ENCODE measurements at places on chromosomes 12 and 14.

- no peak for DNase-seq
Observed at GRCh38 chr14:50039734-50040400, 76.5 kb downstream of the VCPKMT start.

DNA sequence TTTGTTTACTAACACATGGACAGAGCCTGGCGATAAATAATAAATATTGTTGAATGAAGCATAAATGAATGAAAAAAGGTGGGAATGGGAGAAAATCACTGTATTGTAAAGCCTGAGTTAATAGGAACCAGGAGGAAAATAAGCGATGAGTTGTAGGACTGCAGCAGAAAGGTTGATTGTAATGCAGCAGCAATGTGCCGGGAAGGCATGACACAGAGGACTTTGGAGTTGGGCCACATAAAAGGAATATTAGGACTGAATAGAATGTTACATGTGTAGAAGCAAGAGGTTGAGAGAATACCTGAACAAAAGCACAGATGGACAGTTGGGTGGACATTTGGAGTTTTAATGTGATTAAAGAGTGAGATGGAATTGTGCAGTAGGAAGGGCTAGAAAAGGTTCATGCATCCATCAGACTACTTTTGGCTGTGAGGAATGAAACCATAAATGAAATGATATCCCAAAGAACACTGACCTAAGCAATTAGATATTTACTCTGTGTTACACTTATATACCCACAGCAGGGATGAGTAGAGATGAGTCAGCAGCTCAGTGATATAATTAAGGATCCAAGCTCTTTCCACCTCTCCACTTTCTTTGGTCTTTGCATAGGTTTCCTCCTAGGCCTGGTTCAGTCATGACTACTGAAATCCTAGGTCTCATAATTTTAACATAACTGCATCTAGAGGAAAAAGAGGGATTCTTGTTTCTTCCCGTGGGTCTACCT lies 55.4 kb downstream of the CCER1 start:
- no peak for DNase-seq

GRCh38 chr14:29089849-29090248 lies 323.3 kb downstream of the FOXG1 start:
- no peak for DNase-seq

DNA sequence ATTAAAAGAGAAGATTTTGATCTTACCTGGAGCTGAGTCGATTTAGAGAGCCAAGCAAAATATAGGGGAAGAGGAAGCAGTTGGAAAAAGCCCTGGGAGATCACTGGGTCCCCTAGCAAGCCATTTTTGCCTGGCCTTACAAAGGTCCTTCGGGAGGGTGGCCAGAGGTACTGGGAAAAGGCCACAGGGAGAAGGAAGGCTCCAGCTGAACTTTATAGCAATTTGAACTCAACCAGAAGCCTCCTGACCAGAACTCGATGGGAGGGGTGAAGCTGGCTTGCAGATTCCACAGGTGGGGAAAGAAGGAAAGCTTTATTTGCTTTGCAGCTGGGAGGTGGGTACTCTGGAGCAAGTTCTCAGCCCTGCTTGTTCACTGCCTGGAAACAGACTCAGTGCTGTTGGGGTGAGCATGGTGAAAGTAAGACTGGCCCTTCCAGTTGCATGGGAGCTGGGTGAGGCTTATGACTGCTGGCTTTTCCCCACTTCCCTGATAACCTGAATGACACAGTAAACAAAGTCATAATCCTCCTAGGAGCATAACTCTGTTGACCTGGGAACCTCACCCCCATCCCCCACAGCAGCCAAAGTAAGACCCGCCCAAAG lies 855.8 kb downstream of the FSCB start:
- DNase-seq, result no peak

- no peak for DNase-seq
Observed at GRCh38 chr14:97791072-97791471, 993.9 kb downstream of the VRK1 start.

DNA sequence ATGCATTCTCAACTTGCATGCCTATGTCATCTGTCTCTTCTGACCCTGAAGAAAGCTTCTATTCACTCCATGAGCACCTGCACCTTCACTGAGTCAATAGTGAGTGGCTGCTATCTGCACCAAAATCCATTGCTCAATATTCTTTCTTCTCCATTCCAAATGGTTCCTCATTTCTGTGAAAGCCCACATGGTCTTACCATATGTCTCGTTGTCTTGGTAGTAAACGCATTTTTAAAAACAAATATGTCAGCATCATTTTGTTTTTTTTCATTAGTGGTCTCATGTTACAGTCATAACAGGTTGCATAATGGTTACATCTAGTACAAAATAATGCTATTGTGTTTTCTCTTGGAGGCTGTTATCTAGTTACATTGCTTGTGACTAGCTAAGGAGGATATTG lies 106.9 kb upstream of the CPM start:
- DNase-seq, result no peak

GRCh38 chr14:37048666-37049071 lies 123.7 kb downstream of the SLC25A21 start:
- no peak for DNase-seq

- DNase-seq, result no peak
Observed at GRCh38 chr12:85872497-85873091, 1.5 kb upstream of the NTS start.

DNA sequence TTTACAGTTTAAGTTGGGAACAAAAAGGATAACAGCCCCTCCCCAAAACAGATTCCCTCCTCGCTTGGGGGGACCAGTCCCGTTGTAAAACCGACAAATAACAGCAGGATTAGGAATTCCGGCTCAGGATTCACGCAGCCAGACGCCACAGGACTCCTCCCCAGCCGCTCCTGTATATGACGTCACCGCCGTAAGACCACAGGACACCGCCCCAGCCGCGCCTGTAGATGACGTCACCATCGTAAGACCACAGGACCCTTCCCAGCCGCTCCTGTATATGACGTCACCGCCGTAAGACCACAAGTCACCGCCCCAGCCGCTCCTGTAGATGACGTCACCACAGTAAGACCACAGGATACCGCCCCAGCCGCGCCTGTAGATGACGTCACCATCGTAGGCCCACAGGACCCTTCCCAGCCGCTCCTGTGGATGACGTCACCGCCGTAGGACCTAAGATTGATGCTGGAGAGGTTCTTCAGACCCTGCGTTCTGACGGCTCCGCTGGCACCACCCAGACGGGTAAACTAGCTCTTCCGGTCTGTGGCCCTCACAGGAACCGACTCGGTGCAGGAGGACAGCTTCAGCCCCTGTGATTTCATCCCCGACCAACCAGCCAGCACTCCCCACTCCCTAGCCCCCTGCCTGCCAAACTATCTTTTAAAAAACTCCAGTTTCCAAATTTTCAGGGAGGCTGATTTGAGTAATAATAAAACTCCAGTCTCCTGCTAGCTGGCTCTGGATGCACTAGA lies 43.9 kb upstream of the FBRSL1 start:
- no peak for DNase-seq

GRCh38 chr14:35368583-35369392 lies 35.8 kb downstream of the NFKBIA start:
- no peak for DNase-seq

DNA sequence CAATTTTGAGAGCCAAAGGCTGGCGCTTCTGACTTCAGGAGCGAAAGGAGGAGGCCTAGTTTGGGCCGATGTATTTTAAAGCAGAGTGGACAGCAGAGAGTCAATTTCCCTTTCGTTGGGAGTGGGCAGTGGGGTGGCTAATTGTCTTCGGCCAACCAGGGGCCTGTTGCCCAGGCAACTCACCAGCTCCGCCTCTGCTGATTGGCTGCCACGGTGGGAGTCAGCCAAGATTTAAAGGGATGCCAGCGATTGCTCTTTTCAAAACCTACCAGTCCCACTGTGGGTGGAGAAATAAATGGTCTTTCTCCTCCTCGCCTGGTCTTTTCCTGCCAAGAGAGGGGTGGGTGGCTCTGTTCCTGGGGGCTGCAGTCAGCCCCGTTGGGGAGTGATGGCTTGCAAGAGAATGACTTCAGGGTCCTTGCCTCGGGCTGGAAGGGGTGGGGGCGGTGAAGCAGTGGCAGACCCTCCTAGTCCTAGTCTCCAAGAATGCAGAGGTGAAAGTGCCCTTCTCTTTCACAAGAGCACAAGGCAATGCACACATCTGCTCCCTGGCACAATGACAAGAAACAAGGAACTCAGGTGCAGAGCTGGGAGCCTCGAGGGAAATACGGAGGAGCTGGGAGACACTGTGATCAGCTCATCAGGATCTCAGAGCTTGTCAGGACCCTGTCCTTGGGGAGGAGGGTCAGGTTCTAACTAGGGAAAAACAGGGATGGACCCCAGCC lies 37.7 kb downstream of the RASAL1 start:
- DNase-seq, result no peak

DNA sequence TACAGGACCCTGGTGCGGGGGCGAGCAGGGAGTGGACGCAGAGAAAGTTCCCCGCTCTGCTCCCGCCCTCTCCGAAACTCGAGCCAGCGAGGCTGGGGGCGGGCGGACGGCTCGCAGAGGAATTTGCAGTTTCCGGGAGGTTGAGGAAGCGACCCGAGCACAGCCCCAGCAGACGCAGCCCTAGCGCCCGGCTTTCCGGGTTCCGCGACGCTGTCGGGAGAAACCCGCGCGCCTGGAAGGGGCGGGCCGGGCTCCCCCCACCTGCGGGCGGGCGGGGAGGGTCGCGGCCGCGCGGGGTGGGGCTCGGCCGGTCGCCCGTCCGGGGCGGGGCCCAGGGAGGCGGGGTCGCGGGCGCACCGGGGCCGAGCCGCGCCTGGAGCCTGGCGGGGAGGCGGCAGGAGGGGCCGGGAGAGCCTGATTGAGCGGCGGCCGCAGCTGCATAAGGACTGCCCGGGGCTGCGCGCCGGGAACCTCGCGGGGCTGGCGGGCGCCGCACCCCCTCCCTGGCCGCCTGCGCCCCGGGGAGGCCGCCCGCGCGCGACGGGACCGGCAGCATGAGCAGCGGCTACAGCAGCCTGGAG lies at the start of gene RASSF3:
TSS of gene RASSF3 (plus strand) at position 417 of the 581 bp plus-strand sequence. CDS start at position 555, 138 bp downstream.
- no peak for DNase-seq

GRCh38 chr14:69932391-69932790 lies 53.2 kb downstream of the SMOC1 start:
- DNase-seq, result no peak

DNA sequence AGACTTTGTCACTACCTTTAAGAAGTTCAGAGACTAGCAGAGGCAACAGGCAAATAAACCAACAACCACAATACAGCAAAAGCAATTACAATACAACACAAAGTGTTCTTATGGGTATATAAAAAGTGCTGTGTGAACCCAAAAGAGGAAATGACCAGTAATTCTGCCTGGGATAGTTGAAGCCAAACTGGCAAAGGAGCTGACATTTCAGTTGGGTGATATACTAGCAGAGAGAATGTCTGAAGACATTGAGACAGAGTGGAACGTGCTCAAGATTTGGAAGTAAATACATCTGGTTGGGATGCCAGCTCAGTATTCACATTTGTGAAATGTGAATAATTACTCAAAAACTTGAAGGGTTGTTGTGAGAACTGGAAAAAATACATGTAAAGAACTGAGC lies 80.6 kb upstream of the GTF2A1 start:
- no peak for DNase-seq

- DNase-seq, result no peak
Observed at GRCh38 chr12:113934060-113934814, 31.9 kb downstream of the RBM19 start.

- no peak for DNase-seq
Observed at GRCh38 chr14:64937171-64937820, 5.2 kb downstream of the GPX2 start.

DNA sequence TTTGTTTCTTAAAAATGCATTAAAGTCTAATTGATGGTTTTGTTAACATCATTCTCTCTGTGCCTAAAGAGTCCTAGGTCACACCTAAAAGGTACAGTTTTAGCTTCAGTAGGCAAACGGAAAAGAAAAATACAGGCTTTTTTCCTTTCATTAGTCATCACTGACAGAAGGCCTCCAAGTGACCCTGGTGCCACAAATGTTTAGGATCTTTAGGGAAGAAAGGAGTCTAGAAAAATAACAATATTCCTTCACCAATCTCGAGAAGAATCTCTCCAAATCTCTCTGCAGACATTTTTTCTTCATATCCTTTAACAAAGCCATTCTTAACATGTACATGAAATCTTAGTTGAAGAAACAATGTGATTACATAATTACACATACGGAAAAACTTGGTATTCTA lies 2.0 kb downstream of the DENND5B start:
- no peak for DNase-seq

GRCh38 chr14:54332490-54332889 lies 64.3 kb upstream of the CDKN3 start:
- DNase-seq, result no peak

GRCh38 chr12:61860451-61860850 lies 399.8 kb upstream of the USP15 start:
- DNase-seq, result no peak

- no peak for DNase-seq
Observed at GRCh38 chr12:124551268-124552144, 15.9 kb downstream of the NCOR2 start.

DNA sequence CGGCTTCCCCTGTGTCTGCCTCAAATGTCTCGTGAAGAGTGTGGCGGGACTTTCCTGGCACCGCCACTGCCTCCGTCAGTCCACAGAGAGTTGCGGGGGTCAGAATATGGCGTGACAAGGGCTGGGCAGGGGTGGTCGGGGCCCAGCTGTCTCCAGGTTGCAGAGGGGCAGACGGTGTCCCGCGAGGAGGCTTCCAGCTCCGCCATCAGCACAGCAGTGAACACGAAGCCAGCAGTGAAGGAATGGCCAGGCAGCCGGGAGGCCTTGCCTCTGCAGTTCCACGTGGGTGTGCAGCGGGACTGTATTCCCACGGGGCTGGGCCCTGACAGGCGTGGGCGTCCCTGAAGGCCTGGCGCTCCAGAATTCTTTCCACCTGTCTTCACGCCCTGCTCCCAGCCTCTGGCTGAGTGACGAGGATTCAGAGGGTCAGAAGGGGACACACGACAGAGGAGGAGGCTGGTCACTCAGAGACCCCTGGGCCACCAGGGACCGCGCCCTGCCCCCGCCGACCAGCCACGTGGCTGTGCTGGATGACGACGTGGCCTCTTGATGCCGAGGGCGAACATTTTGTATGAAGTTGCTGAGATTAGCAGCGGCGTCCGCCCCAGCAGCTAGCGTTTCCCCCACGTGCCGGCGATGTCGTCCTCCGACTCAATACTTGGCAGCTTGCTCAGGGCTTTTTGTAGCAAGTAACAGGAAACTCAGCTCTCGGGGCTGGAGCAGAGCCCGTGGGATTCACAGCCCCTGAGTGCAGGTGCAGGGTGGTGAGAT lies 25.0 kb upstream of the GALNT9 start:
- DNase-seq, result no peak

DNA sequence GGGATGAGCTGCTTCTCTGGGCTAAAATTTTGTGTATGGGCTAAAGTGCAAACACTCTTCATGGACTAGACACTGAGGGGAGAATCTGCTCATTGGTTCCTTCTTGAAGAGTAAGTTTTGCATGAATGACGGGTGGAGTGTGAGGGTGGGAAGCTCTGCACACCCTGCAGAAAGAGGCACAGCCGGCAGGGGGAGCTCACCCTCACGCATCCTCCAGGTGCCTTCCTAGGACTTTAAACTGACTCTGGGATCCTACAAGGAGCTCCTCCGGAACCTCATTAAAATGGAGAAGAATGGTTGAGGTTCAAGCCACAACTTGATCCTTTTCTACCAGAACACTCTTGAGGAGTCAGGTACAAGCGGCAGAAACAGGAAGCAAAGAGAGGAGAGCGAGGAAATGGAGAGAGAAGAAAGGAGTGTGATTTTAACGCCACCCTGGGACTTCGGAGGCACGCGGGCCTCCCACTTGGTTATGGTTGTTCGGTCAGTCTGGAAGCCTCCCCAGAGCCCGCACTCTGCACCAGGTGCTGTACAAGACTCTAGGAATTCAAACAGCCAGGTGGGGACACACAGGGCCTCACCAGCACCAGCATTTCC lies 87.5 kb downstream of the SETD3 start:
- DNase-seq, result no peak

- no peak for DNase-seq
Observed at GRCh38 chr12:103493199-103493598, 2.6 kb downstream of the C12orf42 start.
